ENCODE measurements at places on chromosomes 7 and 10.

DNA sequence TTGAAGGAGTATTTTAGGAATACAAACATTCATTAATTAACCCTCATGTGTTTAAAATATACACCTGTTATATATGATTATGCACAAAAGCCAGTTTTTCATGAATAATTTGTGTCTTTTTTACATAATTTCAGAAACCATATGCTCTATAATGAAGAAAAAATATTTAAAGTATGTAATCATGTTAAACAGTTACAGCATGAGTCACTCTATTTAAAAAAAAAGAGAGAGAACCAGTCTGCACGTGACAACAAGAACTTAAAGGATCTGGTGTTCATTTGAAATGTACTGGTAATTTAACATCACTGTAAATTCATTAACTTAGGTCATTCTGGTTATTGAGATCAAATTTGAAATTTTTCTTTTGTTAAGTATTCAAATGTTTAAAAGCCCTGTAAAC is 228.5 kb downstream of the CACNB2 start:
- no peak for DNase-seq

GRCh38 chr7:158394936-158395335 is 192.7 kb downstream of the PTPRN2 start:
- DNase-seq: no peak

GRCh38 chr7:818031-818699 is 14.1 kb upstream of the SUN1 start:
- no peak for DNase-seq

DNA sequence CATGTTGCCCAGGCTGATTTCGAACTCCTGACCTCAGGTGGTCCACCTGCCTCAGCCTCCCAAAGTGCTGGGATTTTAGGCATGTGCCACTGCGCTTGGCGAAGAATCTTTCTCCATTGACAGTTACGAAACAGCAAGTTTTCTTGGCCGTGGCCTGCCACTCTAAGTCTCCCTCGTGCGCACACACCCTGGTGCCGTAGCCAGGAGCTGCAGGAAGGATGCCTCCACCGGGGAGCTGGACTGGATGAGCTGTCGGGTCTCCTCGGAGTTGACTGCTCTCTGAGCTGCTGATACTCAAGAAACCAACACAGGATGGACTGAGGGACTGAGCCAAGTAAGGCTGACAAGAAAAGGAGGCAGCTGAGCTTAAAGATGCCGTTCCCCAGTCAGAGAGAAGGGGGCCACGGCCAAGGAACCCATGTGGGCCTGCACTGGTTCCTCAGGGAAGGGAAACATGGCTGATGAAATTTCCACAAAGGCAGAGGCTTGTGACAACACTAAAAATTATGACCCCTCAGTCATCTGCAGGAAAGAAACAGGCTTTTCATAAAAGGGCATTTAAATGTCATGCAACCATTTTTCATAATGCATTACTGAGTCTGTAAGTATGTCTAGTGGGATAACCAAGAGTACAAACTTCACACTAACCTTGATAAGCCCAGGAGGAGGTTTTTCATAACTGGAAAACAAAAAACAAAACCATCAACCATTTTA is 27.7 kb upstream of the FKBP9 start:
- DNase-seq: no peak

- DNase-seq: no peak
These were observed 6.9 kb downstream of the KPNA7 start for GRCh38 chr7:99201027-99201426.

GRCh38 chr10:1084011-1084950 is 28.1 kb downstream of the WDR37 start:
- no peak for DNase-seq

DNA sequence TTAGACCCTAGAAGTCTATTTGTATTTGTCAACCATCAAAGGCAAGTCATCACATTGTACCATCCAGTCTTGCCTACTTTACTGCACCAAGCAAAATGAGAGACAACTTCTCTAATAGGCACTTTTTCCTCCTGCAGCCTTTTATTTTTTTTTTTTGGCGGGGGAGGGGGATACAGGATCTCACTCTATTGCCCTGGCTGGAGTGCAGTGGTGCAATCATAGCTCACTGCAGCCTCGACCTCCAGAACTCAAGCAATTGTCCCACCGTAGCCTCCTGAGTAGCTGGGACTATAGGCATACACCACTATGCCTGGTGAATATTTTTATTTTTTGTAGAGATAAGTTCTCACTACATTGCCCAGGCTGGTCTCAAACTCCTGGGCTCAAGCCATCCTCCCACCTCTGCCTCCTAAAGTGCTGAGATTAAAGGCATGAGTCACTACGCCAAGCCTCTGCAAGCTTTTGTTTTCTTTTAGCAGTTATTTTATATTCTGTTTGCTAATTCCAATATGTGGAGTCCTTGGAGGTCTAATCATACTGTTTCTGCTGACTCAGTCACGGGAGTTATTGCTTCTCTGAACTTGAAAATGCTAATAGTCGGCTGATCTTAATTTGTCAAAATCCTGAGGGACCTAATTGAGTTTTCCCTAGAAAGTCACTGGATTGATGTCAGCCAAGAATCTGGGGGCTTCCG is 14.2 kb downstream of the KPNA7 start:
- DNase-seq: no peak

- no peak for DNase-seq
These were observed 34.7 kb downstream of the TCF7L2 start for GRCh38 chr10:112984756-112985155.

DNA sequence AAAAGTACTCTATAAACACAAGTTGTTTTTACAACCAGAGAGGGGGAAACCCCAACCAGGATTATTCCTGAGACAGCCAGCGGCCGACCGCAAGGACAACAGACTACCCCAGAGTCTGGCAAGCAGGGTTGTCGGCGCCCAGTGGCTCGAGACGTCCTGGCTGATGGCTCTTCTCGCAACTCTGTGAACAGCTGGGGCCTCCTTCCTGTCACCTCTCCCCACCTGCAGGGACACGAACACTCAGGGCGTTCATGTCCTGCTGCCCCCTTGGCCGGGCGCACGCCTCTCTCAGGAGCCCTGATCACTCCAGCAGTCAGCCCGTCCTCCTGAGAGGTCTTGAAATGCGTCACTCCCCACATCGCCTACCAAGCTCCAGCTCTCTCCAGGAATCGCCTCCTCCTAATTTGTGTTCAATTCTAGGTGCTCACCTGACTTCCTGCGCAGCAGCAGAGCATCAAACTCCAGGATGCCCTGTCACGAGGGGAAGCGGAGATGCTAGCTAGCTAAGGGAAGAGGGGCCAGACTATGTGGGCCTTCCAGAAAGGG is 66.4 kb upstream of the TNRC18 start:
- no peak for DNase-seq

- DNase-seq: no peak
These were observed 35.5 kb upstream of the BICC1 start for GRCh38 chr10:58477122-58477521.

DNA sequence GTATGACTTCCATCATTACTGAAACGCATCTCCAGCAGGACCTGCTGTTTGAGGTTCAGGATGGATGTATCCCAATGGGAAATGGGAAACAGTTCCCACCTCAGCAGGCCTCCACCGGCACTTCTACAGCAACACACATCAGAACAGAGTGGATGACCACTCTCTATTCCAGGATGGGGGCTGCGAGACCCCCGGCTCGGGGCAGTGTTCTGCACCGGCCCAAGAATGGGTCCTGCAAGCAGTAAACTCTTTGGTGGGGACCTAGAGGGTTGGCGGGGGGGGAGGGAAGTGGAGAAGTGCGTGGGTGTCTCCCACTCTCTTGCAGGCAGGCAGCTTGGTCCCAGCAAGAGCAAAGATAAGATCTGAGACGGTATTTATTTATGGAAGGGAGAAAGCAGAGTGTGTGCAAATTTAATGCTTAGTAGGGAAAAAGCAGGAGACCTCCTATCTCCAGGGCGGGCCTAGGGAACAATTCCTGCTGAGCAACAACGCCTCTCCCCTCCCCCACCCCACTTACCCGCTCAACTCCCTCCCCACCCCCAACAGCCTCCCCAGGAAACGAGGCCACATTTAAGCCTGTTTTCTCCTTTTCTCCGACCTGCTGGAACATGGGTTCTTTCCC is 4.0 kb downstream of the SFMBT2 start:
- no peak for DNase-seq
